ENCODE measurements at places on chromosomes 6 and 20.

DNA sequence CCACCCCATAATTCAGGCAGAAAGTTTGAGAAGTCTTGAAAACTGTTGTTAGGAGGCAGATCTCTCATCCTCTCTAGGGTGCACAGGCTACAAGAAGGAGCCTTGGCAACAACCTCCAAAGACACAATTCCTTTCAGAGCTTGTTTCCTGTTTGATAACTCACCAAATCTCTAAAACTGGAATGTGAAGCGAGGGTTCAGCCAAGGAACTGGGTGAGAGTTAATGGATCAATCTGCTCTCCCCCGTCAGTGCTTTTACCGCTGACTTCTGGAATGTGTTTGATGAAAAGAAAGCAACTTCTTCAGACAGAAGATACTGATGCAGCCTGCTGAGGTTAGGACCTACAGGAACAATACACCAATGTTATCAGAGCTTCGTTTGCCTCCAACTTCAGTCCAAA is 171.8 kb upstream of the BMP2 start:
- no peak for DNase-seq

GRCh38 chr6:45500924-45501816 is 123.4 kb upstream of the SUPT3H start:
- no peak for DNase-seq

GRCh38 chr6:170174771-170175643 is 115.9 kb downstream of the DLL1 start:
- peak; percentile 36 for DNase-seq

GRCh38 chr6:130600880-130601341 is 226.3 kb upstream of the SMLR1 start:
- no peak for DNase-seq

- no peak for DNase-seq
These were observed 21.4 kb upstream of the MYL9 start for GRCh38 chr20:36519944-36520343.

Measured in right forelimb (tissue), 1 donor.